ENCODE measurements at places on chromosomes 4 and X.

DNA sequence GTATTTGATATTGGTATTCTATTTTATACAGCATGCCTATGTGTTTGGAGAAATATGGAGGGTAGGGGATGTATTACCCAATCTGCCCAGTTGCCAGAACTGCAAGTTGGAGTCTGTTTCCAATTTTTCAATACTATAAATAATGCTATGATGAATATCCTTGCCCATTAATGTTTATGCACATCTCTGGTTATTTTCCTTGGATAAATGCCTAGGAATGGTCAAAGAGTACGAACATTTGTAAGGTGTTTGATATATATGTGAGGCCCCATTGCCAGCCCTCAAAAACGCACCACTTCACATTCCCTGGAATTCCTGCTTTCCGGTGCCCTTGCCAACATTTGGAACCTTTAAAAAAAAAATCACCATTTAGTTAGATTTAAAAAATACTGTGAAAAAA lies 34.3 kb downstream of the CLDN34 start:
- DNase-seq: no peak

DNA sequence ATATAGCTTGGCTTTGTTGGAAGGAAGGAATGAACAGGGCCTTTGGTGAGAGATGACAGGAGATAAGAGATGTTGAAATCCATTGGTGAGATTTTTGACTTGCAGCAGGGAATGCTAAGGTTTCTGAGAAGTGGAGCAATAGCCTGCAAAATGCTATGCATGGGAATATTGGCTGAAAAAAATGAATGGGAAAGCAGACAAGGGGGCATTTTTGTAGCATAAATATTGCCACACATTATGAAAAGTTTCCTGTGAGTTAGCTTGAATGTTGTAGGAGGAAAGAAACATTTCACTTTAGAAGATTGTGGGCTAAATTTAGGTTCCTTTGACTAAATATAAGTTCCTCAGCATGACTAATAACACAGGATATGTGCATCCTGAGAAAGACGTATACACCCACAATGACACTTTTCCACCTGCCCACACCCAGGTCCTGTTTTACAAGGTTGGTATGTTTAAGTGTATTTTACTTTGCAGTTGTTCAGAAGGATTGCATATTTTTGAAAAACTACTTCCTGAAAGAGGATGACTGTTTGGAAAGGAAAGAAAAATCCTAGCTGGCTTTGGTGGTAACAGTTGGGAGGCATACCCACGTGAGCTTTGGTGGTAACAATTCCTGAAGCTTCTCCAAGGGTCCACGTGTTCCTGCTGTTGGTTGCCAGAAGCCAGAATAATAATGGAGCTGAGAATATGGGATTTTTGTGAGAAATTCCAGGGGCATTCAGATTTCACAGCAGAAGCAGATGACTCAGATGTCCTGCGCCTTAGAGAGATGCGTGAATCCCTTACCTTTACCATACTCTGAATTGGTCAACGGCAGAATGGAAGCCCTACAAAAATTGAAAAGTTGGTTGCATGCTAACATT lies 28.5 kb downstream of the PHEX start:
- no peak for DNase-seq

- DNase-seq: no peak
Measured at GRCh38 chr4:164304101-164304639, 449.8 kb upstream of the SMIM31 start.

GRCh38 chr4:158181906-158182305 lies 9.1 kb upstream of the GASK1B start:
- no peak for DNase-seq

DNA sequence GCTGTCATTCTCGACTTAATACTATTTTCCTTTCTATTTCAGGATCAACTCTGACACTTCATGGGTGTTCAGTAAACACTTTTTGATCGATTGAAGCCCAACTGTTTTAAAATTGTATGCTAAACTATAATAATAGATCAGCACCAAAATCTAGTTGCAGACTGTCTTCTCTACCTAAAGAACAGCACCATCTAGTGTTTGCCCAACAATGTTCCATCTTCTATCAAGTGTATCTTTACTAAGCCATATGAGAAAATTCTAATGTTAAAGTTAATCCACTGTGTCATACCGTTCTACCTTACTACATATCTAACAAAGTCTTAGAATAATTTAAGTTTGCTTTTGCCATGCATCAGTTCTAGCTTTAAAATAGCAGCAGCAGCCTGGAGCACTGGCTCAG lies 113.0 kb upstream of the PRDX4 start:
- no peak for DNase-seq

DNA sequence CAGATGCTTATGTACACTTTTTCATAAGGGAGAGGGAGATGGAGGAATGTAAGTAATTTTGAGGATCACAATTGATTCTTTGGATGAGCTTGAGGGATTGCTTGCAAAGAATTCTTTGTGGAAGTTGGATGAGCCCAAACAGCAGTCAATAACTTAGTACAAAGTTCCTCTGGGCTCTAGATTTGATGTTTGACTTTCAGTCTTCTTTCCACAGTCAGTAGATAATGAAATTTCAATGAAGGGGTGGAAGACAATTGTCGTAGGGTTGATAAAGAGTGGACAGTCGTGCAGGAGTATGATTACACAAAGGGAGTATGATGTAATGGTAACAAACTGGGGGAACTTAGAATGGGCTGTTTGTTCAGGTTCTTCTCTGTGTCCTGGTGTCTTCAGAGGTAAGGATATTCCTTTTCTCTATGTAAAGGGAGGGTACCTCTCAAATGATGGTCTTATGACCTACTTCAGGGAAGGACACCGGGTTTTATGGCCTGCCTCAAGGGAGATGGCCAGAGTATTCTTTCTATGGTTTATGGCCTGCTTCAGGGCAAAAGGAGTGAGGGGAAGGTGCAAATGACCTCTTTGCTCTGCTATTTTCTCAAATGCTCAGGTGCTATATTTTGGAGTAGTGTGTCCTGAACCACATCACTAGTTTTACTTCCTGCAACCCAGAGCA lies 1.7 kb upstream of the ABRAXAS1 start:
- DNase-seq: no peak

- DNase-seq: no peak
Measured at GRCh38 chr4:4502694-4503311, 39.0 kb downstream of the STX18 start.

DNA sequence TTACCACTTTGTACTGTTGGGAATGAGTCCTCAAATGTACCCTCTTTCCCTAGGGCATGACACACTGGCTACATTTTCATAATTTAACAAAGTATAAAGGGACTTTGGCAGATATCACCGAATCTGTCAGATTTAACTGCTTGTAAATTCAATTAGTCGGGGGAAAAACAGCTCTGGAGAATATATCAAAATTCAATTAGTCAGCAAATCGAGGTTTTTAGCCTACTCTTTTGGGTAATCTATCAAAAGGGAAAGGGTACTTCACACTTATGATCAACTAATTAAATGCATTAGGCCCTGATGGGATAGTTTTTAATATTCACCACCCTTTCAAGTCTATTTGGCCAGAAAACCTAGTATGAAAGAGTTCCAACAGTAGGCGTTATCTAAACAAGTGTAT lies 141.0 kb downstream of the IL1RAPL2 start:
- no peak for DNase-seq

- no peak for DNase-seq
Measured at GRCh38 chr4:77798385-77798784, 20.8 kb downstream of the CNOT6L start.
